ENCODE measurements at places on chromosomes 2 and 18. TPM values are rescaled to one million over a fixed set of nuclear protein-coding genes. Genes with fewer than 3 reads are reported as not detected.

GRCh38 chr2:216918088-216918680 is 58.3 kb upstream of the TNP1 start:
- no peaks in the 10 kb centered on the region for H3K36me3 ChIP-seq
- H3K27me3 ChIP-seq, result no peaks in the 10 kb centered on the region
- no peaks in the 10 kb centered on the region for H3K4me1 ChIP-seq

TSPYL6 gene
- total RNA-seq, result not detected

DNA sequence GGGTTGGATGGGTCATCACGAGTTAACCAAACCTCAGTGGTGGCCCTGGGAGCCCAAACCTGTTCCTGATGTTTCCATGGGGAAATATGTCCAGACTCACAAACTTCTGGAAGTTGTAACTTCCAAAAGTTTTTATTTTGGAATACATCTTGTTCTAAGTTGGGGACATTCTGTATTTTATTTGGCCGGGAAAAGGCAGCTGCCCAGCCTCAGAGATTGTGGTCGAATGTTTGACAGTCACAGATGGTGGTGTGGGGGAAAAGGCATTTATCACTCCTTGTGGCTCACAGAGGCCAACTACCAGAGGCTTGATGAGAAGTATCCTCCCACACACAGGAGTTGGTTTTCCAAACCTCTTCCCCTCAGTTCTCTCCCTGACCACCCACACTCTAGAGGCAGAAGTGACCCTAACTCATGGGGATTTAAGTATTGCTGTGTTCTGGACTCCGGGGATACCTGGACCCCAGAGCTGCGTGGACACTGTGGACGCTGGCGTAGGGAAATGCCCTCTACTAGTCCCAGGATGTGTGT is 124.7 kb upstream of the PPP1CB start:
- no peak for DNase-seq
- no peaks in the 10 kb centered on the region for H3K36me3 ChIP-seq
- H3K4me1 ChIP-seq, result peaks cover 59% of the 10 kb centered on the region
- H3K27ac ChIP-seq, result peak overlapping the region; percentile 92
- H3K4me3 ChIP-seq, result no peak overlapping the region
- no peaks in the 10 kb centered on the region for H3K27me3 ChIP-seq

ALK gene
- total RNA-seq, result not detected

PXDN gene
- not detected for total RNA-seq

DNA sequence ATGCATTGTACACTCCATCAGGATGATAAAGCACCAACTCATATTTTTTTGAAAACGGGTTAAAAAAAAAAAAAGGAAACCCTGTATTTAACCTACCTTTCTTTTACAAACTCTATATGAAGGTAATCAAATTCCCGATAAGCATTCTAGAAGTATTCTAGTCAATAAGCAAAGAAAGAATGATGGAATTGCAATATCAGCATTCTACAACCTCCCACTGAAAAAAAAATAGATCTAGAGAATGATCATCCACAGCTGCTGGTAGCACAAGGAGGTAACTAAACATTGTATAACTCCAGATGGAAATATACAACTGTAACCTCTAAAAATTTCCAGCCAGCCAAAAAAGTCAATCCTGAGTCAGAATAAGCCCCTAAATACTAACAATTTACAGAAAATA is 95.3 kb upstream of the DCC start:
- no peaks in the 10 kb centered on the region for H3K27me3 ChIP-seq
- H3K4me1 ChIP-seq, result no peaks in the 10 kb centered on the region
- no peak overlapping the region for H3K27ac ChIP-seq
- H3K36me3 ChIP-seq, result no peaks in the 10 kb centered on the region

MSGN1 gene
- total RNA-seq, result not detected

DNA sequence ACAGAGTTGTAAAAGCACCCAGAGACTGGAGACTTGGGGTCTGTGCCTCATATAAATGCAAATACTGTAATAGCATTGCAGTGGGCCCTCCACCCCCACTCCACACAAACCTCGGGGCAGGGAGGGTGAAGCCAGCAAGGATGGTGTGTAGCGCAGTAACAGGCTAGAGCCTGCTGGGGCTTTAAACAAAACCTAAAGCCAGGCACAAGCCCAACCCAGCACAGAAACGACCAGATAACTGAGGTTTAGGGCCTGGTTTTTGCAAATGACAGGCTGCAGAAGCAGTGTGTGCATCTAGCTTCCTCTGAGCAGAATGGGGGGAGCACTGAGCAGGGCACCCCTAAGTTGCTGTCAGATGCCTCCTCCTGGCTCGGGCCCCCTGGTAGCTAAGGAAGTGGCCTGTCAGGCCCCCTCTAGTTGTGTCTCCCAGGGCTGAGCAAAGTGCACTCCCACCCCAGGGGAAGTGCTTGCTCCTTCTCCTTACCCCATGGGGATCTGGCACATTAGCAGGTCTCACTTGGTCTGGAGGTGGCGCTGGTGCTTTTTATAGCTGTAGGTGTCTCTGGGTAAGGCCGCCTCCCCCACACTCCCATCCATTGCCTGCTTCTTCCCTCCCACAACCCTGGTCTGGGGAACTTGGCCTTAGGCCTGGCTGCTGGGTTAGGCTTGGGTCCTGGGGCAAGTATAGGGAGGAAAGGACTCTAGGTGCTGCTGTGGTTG is 135.1 kb downstream of the CELF4 start:
- H3K4me1 ChIP-seq, result no peaks in the 10 kb centered on the region
- H3K27me3 ChIP-seq, result peaks cover 2% of the 10 kb centered on the region
- no peak for DNase-seq

GRCh38 chr2:203683932-203684556 is 22.4 kb upstream of the CD28 start:
- no peak overlapping the region for H3K4me3 ChIP-seq
- H3K27me3 ChIP-seq, result no peaks in the 10 kb centered on the region
- H3K27ac ChIP-seq, result peak overlapping the region; percentile 11
- peaks cover 30% of the 10 kb centered on the region for H3K4me1 ChIP-seq
- peak; percentile 76 for DNase-seq

- H3K4me1 ChIP-seq, result no peaks in the 10 kb centered on the region
- no peak overlapping the region for H3K27ac ChIP-seq
- H3K36me3 ChIP-seq, result no peaks in the 10 kb centered on the region
- H3K4me3 ChIP-seq, result no peak overlapping the region
- no peak for DNase-seq
- H3K27me3 ChIP-seq, result peaks cover 16% of the 10 kb centered on the region
Observed at GRCh38 chr2:176392249-176392648, 123.0 kb downstream of the MTX2 start.

- H3K4me3 ChIP-seq, result no peak overlapping the region
- H3K36me3 ChIP-seq, result peaks cover 22% of the 10 kb centered on the region
- no peaks in the 10 kb centered on the region for H3K27me3 ChIP-seq
- H3K4me1 ChIP-seq, result peaks cover 71% of the 10 kb centered on the region
Observed at GRCh38 chr18:23578067-23578701, 8.1 kb downstream of the NPC1 start.

NMUR1 gene
- total RNA-seq, result not detected

STPG4 gene
- total RNA-seq, result not detected

MTHFD2 gene
- total RNA-seq, result 525 TPM

DNA sequence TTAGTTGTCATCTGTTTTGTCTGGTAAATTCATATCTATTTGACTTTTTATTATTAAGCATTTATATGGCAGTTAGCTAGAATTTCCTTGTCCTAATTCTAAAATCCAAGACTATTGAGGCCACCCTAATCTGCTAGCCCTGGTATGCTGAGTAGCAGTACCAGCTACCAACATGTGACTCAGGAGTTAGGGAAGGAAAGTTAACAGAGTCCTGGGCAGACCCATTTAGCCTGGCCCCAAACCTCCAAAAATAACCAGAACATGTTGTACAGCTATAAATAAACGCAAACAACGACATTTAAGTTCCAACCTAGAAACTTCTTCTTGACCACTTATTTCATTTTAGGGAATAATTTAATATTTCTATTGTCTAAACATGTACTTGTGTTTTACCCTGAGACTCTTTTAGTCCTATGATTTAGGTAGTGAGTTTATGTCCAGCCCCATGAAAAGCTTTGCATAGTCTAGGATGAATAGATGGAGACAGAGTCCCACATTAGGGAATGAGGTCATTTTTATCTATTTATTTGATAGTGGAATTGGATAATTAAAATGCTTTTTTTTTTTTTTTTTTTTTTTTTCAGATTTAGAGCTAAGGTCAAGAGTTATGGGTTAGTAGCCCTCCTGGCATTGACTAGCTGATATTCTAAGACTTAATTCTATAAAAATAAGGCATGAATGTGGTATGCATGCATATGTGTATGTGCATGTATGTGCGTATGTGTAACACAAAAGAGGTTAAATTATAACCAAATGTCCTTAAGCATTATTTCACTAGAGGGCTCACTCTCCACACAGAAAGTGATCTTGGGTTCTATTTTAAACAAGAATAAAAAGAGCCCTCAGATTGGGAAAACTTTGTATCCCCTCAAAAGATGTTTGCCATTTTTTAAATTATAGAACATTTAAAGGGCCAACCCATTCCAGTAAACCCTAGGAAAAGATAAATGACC is 160.1 kb upstream of the MAPRE2 start:
- H3K27ac ChIP-seq, result no peak overlapping the region
- H3K36me3 ChIP-seq, result no peaks in the 10 kb centered on the region
- DNase-seq, result no peak
- H3K27me3 ChIP-seq, result peaks cover 7% of the 10 kb centered on the region
- no peak overlapping the region for H3K4me3 ChIP-seq
- H3K4me1 ChIP-seq, result no peaks in the 10 kb centered on the region

DNA sequence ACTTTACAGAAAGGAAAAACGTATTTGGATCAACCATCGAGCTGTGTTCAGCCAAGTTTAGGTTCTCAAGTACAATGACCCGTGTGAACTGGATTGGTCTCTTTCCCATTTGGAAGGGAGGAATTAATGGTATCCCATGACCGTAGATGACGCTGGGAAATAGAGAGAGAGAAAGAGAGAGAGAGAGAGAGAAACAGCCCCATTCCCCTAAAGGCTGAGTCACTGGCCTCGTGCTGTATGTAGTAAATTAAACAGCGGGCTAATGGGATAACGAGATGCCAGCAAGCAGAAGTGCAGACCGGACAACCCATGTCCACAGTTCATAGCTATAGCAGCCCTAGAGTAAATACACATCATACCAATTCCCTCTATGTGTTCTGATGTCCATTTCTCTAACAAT is 99.6 kb downstream of the BCL11A start:
- H3K4me1 ChIP-seq, result no peaks in the 10 kb centered on the region
- no peak overlapping the region for H3K4me3 ChIP-seq
- no peak for DNase-seq
- peaks cover 2% of the 10 kb centered on the region for H3K27me3 ChIP-seq
- no peaks in the 10 kb centered on the region for H3K36me3 ChIP-seq

DNA sequence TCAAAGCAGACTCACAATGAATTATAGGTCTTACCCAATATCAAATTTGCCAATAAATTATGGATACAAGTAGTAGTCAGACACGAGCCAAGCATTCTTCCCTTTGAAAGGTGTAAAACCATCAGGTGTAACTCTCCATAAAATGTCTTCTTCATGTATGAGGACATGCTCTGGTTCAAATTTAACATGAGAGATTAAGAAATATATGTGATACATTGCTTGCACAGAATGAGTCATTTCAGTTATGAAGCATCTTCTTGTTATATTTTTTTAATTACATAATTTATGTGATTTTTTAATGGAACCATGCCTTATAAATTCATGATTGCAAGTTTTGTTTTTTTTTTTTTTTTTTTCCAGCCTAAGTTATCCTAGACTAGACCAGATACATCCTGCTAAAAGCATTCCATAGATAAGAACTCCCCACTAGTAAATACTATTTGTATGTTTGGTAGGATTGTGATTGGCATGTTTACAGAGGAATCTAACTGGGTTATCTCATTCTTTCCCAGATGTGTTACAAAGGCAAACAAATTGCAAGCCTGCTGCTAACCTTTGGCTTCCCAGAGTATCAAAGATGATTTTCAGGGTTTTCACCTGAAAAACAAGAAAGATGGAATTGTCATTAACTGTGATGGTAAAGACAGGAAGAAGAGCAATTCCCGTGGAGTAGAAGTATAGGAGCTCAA is 621.9 kb downstream of the XIRP2 start:
- H3K27ac ChIP-seq, result no peak overlapping the region
- H3K4me1 ChIP-seq, result no peaks in the 10 kb centered on the region
- H3K36me3 ChIP-seq, result no peaks in the 10 kb centered on the region
- H3K27me3 ChIP-seq, result no peaks in the 10 kb centered on the region
- no peak overlapping the region for H3K4me3 ChIP-seq

CPO gene
- total RNA-seq, result not detected

- H3K36me3 ChIP-seq, result no peaks in the 10 kb centered on the region
- H3K27ac ChIP-seq, result no peak overlapping the region
- peaks cover 9% of the 10 kb centered on the region for H3K27me3 ChIP-seq
- no peak overlapping the region for H3K4me3 ChIP-seq
- H3K4me1 ChIP-seq, result peaks cover 5% of the 10 kb centered on the region
Observed at GRCh38 chr2:85800586-85800985, 46.8 kb downstream of the ATOH8 start.

PAIP2B gene
- total RNA-seq, result 2.2 TPM

DNA sequence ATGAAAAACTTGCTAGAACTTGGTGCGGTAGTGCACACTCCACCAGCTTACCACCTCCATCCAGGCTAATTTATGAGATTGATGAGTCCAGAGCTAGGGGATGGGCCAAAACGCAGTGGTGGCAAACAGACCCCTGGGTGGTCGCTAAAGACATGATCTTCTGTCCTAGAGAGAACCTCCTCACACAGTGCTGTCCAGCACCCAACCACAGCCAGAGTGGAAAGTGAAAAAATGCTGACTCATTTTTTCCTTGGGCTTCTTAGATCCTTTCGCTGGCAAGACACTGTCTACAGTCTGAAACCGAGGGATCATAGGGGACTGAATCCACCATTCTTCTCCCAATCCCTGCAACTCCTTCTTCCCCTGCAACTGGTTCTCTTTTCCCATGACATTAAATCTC is 4.1 kb downstream of the ANTXR1 start:
- H3K4me1 ChIP-seq, result peaks cover 14% of the 10 kb centered on the region
- no peaks in the 10 kb centered on the region for H3K36me3 ChIP-seq
- H3K27me3 ChIP-seq, result peaks cover 61% of the 10 kb centered on the region
- no peak overlapping the region for H3K27ac ChIP-seq
- no peak overlapping the region for H3K4me3 ChIP-seq

GRCh38 chr2:16821692-16822091 is 156.1 kb upstream of the CYRIA start:
- no peak for DNase-seq
- H3K4me1 ChIP-seq, result no peaks in the 10 kb centered on the region
- no peaks in the 10 kb centered on the region for H3K27me3 ChIP-seq
- H3K27ac ChIP-seq, result no peak overlapping the region
- H3K4me3 ChIP-seq, result no peak overlapping the region
- no peaks in the 10 kb centered on the region for H3K36me3 ChIP-seq

SLC30A3 gene
- total RNA-seq, result 0.86 TPM

GRCh38 chr2:132415915-132416722 is 486 bp upstream of the GPR39 start:
- no peaks in the 10 kb centered on the region for H3K4me1 ChIP-seq
- DNase-seq, result no peak
- H3K36me3 ChIP-seq, result no peaks in the 10 kb centered on the region
- H3K4me3 ChIP-seq, result no peak overlapping the region
- H3K27me3 ChIP-seq, result peaks cover 9% of the 10 kb centered on the region

DNA sequence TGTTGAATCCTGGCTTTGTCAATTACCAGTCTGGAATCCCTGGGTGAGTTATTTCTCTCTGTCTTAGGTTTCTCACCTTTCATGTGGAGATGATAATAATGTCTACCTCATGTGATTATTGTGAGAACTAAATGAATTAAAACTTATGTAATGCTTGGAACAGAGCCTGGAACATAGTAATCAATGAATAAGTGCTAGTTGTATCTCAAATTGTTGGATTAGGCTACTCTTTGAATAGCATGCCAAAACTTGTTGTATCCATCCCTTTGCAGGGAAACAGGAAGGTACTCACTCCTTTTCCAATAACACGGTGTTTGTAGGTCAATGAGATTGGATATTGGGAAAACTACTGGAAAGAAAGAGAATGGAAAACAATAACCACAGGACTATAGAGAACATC is 796.6 kb upstream of the ZEB2 start:
- no peaks in the 10 kb centered on the region for H3K4me1 ChIP-seq
- H3K27me3 ChIP-seq, result no peaks in the 10 kb centered on the region
- no peak overlapping the region for H3K4me3 ChIP-seq
- DNase-seq, result no peak
